ENCODE measurements at places on chromosomes 1 and 21.

DNA sequence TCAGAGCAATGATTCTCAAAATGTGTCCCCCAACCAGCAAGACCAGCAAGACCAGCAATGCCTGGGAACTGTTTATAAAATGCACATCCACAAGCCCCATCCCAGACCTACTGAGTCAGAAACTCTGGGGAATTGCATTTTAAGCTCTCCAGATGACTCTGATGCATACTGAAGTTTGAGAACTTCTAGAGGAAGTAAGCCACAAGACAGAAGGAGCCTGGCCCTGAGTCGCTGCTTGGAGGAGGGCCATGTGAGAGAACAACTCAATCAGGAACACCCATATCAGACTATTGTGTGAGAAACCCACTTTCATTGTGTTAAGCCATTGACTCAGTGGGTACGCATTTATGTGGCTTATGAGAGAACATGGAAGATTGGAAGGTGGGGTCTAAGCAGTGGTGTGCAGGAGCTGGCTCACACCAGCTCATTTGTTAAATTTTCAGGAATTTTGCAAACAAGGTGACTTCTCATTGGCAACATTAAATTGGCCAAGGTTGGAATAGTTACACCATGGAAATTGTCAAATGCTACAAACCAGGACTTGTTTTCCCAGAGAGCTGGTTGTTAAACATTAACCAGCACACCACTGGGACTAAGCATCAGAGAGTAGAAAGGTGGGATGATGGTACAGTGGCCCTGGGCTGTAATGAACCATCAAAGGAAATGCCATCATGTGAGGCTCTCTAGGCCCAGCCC is 38.9 kb downstream of the ATP1A1 start:
- no peak for DNase-seq

DNA sequence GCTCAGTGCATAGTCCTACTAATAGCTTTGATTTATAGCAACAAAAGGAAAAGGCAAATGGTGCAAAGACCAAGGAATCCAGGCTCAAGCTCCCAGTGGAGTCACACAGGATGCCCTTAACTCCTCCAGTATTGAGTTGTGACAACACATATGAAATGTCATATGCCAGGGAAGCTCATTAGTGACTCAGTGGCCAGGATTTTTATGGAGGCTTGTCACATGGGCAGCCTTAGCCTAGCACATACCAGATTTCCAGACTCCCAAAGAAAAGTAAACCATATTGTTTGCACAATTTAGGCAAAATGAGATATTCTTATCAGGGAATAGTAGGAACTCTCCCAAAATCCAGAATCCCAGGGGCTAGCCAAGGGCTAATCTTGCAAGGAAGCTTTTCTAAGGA is 129.2 kb downstream of the MAGI3 start:
- DNase-seq, result no peak

GRCh38 chr21:26920055-26920454 is 46.8 kb downstream of the ADAMTS5 start:
- no peak for DNase-seq

GRCh38 chr1:17165823-17166222 is 39.1 kb upstream of the PADI1 start:
- DNase-seq, result no peak

GRCh38 chr1:69081668-69082067 is 486.1 kb upstream of the LRRC7 start:
- DNase-seq, result no peak

- DNase-seq, result no peak
Observed at GRCh38 chr1:75308365-75308764, 174.2 kb downstream of the LHX8 start.

DNA sequence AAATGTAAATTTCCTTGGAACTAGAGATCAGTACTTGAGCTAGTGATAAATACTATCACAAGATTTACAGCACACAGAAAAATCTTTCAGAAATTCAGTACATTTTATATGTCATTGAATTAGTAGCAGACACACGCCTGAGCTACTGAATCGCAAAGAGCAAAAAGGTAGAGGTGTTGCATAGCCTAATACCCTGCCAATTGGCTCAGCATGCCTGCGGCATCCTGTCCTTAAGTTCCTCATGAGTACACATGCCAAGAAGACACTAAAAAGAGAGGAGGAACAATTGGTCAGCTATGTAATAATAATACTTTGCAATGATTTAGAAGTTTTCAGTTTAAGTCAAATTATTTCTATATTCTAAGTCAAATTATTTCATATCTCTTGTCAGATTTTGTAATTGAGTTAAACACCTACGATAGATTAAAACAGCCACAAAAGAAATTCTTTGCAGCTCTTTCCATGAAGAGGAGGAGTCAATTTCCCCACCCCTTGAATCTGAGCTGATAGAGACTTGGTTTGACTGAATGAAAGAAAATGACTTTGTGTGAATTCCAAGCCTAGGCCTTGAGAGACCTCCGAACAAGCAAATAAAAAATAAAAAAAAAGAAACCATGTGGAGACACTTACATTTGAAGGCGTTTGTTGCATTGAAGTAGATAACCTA is 36.2 kb upstream of the PKN2 start:
- DNase-seq, result no peak

DNA sequence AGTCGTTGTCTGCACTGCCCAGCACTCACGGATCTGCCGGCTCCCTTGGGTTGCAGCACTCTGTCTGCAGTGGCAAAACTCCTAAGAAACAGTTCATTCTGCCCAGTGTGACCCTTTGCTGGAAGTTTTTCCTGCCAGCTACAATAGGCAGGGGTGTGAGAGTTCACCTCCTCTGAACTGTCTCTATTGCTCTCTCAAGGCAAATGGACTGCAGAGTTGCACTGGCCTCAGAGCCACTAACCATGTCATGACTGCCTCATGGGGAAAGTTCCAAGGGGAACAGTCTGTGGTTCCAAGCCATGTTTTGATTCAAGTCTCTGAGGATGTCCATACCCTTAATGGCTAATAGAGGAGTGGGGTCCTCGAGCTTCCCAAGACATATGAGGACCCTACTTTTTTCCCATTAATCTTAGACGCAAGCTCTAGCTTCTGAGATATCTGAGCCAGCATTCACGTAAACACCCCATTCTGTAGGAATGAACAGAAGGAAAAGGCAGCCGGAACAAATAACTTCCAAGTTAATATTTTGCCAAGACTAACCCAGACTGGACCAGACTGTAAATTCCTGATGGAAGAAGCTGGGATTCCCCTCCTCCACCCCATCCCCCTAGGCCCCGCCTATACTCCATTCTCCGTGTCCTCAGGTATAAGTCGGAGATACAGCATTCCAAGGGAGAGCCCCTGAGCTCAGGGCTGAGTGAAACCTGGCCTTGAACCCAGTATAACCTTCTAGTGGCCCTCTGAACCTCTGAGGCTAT is 93.8 kb upstream of the AKT3 start:
- no peak for DNase-seq

GRCh38 chr1:200979574-200980451 is 43.7 kb downstream of the KIF21B start:
- DNase-seq, result peak; percentile 18

GRCh38 chr1:60017508-60018205 is 55.9 kb downstream of the C1orf87 start:
- DNase-seq, result no peak

DNA sequence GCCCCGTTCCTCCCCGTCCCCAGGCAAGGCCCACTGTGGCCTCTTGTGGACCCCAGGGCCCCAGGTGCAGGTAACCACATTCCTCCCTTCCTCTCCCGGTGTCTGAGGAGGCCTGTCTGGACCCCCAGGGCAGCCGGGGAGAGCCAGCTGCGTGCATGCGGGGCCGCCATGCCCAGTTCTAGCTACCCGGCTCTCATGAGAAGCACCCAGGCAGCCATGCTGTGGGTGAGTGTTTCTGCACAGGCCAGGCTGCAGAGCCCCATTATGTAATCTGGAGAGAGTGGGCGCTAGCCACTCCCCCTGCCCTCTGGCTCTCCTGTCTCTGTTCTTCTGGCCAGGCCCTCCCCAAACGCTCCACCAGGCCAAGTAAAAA is 18.4 kb upstream of the PLEKHG5 start:
- DNase-seq, result no peak

DNA sequence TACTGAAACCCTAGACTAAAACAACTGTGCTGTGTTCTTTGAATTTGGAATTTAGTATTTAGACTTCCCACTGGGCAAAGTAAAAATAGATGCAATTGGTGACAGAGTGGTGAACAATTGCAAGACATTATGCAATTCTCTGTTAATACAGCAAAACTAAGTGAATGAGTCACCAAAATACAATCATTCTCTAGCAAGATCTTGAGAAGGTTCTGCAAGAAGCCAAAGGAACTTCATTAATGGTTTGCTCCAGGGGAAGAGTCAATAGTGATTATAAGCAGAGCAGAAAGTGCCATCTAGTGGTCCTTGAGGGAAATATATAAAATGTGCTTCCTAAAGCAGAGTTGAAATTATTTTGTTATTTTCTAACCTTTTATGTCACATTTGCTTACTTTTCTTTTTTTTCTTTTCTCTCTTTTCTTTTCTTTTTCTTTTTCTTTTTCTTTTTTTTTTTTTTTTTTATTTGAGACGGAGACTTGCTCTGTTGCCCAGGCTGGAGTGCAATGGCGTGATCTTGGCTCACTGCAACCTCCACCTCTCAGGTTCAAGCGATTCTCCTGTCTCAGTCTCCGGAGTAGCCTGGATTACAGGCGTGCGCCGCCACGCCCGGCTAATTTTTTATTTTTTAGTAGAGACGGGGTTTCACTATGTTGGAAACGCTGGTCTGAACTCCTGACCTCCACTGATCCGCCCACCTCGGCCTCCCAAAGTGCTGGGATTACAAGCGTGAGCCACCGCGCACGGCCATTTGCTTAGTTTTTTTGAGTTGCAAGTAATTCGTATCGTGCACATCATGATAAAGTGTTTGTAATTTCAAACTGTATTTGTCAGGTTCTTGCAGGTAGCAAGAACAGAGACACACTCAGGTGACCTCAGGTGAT is 99.2 kb downstream of the CTH start:
- no peak for DNase-seq

DNA sequence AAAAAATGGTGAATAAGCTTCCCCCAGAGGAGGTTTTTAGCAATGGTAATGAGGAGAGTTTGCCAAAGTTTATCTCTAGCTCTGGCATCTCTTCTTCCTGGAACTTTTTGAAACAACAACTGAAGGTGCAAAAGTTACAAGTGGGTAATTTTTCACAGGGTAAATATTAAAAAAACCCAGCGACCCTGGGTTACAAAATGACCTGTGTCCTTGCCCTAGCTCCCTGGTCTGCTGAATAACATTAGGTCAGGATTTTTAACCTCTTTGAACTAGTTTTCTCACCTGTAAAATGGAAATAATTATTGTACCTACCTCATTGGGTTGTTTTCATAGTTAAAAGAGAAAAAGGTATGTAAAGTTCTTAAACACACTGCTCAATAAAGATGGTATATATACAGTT is 332.4 kb upstream of the DUSP10 start:
- no peak for DNase-seq

GRCh38 chr1:29221296-29221695 is 9.4 kb downstream of the MECR start:
- no peak for DNase-seq

DNA sequence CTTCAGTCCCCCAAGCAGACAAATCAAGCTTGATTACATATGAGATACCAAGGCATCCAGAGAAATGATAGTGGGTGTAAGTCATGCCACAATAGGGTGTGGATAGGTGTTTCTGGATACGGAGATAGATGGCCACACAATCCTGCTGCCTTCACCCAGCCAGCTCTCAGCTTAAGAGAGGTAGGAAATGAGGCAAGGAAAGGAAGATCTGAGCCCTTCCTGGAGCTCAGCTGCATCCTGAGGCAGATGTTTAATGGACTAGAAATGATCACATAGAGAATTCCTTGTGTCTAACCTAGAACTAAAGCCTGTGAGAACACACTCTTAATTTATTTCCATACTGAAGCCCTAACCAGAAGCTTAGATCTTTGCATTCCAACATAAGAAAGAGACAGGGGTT is 210.3 kb downstream of the ST6GALNAC3 start:
- DNase-seq, result no peak

DNA sequence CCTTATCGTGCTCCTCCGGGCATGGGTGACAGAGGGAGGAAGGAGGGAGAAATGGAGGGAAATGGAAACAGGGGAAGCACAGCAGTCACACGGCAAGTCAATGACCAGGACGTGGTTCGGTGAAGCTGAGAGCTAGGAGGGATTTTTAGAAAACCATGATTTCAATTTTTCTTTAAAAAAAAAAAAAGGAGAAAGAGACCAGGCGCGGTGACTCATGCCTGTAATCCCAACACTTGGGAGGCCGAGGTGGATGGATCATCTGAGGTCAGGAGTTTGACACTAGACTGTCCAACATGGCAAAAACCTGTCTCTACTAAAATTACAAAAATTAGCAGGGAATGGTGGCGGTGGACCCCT is 776 bp upstream of the TNFRSF9 start:
- no peak for DNase-seq

DNA sequence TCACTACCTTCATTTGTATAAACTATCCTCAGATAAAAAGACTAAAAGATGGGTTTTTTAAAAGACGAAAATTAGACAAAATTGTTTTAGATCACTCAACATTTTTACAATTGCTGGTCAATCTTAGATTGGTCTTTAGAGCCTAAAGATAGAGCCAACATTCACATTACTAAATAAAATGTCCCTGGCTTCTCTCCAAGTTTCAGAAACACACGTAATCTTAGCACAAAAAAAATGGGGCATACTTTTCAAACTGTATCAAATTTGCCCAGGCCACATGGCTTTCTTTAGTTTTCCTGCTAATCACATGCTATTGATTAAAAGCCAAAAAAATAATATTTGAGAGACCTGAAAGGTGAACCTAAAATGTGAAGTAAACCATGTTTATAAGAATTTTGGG is 288.1 kb downstream of the DPYD start:
- DNase-seq, result no peak

- no peak for DNase-seq
Observed at GRCh38 chr1:63463248-63463647, 59.8 kb downstream of the ITGB3BP start.

GRCh38 chr21:16644685-16645084 is 868.2 kb upstream of the CXADR start:
- no peak for DNase-seq

- no peak for DNase-seq
Observed at GRCh38 chr1:67855961-67856360, 22.7 kb upstream of the GNG12 start.
